Activated CD4-positive, alpha-beta T cell treated with anti-CD3 and anti-CD28 coated beads, Interleukin-2, Interleukin-6, amounts not matched to agents 100 ng/mL and 50 ng/mL, durations not matched to agents 16 hours and 8 hours (primary cell): ENCODE measurements at places on chromosomes 16 and 17.

GRCh38 chr16:6969594-6969993 lies 363.1 kb upstream of the RBFOX1 start:
- no peak for DNase-seq

DNA sequence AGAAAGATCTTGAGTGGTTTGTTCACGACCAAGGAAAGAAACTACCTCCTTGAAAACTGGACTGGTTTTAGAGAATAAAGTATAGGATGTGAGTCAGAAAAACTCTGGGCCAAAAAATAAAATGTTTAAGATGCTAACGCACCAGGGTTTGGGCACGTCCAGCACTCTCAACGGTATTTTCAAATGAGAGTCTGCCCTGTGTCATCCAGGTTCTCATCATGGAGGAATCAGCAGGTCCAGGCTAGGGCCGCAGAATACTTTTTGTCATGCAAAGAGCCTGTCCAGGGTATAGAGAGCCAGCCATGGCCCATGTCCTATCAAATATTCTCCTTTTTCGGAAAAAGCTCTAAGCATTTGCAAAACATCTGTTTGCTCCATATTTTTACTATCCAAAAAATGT lies 2.4 kb downstream of the NXN start:
- no peak for DNase-seq

DNA sequence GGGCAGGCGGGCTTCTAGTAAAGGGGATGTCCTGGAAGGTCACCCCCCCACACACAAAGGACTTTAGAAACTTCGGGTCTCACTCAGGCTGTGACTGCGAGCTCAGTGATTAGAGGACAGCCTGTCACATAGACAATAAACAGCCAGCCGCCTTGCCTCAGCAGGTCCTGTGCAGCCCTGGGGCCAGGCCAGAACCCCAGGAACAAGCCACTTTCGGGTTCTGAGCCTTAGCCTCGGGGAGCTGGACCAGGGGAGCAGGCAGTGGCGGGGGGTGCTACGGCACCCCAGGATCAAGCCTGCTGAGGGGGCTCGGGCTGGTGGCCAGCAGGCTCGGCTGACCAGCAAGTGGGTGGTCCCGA lies 1.1 kb downstream of the GAS7 start:
- no peak for DNase-seq

- no peak for DNase-seq
Measured at GRCh38 chr17:6927290-6928126, 68.3 kb upstream of the ALOX12 start.

GRCh38 chr16:54655121-54655590 lies 275.5 kb upstream of the IRX5 start:
- no peak for DNase-seq

DNA sequence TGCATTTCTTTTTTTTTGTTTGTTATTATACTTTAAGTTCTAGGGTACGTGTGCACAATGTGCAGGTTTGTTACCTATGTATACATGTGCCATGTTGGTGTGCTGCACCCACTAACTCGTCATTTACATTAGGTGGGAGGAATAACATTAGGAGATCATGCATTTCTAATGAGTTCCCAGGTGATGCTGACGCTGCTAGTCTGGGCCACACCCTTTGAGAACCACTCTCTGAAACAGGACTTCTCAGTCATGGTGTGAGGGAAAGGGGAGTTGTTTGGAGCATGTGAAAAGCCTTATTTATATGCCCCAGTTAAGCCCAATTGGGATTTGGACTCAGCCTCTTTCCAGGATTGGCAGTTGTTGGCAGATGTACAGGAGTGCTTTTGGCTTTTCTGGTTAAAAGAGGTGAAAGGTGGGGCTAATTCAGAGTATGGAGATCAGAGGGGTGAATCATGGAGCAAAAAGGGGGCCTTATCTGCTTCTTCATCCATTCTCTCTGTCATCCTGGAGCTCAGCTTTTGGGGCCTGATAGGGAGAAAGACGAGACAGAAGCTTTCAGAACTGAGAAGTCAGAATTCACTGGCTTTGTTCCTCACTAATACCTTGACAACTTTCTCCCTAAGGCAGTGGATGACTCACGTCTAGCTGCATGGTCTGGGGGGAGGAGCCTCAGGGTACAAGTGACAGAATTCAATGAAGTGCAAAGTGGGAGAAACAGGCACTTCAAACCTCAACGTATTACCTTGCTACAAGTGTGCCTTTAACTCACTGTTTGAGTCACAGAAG lies 180.0 kb upstream of the CACNG3 start:
- peak; percentile 72 for DNase-seq

- no peak for DNase-seq
Measured at GRCh38 chr16:86088816-86089215, 189.9 kb downstream of the IRF8 start.

GRCh38 chr16:3501783-3502400 lies 1.1 kb downstream of the CLUAP1 start:
- DNase-seq, result no peak

DNA sequence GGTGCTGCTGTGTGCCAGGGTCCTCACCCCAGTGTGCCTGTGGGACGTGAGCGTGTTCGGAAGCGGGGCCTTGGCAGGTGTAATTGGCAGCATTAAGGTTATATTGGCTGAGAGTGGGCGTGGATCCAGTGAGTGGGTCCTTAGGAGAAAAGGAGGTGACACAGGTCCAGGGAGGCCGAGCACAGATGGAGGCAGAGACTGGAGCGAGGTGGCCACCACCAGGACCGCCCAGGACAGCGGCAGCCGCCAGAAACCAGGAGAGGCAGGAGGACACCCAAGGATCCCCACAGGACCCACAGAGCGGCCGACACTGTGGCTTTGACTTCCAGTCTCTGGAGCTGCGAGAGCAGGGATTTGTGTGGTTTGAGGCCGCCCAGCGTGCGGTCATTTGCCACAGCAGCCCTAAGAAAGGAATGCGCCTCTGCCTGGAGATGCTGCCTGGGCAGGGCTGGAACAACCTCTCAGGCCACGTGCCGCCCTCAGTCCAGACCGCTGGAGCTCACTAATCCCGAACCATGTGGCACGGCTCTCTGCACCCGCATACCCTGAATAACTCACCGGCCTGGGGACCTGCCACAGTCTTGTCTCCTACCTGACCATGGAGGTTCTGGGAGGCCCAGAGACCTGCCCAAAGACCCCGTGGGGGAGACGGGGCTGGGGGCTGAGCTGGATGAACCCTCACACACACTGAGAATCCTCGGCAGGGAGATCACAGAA lies 45.4 kb downstream of the SOX8 start:
- no peak for DNase-seq

DNA sequence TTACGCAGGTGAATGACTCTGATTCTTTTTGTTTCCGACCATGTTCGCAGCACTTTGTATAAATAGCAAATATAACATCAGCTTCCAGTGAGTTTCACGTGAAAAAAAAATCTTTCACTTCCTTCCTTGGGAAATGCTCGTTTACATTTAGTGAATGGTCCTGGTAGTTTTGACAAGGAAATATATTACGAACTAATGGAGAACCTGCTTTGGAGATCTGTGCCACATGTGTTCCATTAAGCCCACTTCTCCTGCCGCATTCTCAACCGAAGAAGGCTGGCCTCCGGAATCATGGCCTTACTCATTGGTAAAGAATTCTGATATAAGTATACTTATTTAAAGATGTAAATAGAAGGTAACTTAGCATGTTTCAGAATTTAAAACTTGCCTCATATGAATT lies 3.6 kb downstream of the CRAMP1 start:
- no peak for DNase-seq

- no peak for DNase-seq
Measured at GRCh38 chr16:53995378-53995777, 291.2 kb downstream of the IRX3 start.

GRCh38 chr17:27241346-27241946 lies 52.5 kb upstream of the WSB1 start:
- DNase-seq, result peak; percentile 63

- no peak for DNase-seq
Measured at GRCh38 chr16:84851192-84852127, 31.7 kb downstream of the CRISPLD2 start.

DNA sequence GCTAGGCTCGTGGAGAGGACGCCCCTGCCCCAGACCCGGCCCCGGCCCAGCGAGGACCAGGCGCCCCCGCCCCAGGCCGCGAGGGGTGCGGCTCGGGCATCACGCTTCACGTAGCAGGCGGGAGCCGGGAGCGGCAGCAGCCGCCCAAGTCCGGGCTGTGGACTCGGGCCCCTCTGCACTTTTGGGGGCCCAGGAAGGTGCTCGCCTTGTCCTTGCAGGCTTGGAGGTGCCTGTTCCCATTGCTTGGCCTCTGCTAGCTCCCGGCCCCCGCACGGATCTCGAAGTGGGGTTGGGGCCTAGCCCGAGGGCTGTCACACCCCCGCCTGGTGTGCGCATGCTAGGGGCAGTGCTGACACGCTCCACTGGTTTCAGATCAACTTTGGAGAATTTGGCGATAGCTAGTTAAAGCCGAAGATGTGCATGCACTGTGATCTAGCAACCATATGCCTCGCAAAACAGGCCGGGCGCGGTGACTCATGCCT lies 55.7 kb downstream of the WSB1 start:
- DNase-seq, result no peak

DNA sequence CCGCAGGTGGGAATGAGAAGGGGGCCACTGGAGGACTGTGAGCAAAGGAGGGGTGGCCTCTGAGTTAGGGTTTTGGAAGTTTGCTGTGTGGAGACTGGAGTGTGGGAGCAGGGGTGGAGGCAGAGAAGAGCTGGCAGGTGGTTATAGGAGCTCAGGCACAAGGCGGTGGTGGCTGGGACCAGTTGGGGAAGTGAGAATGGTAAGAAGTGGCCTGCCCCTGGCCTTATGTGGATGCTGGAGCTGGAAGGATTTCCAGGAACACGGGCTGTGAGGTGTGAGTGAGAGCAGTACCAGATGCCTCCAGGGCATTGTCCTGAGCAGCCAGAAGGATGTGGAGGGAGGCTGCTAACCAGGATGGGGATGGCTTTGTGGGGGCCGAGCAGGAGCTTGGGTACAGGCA lies 277.2 kb downstream of the SNX29 start:
- DNase-seq, result no peak

- DNase-seq, result no peak
Measured at GRCh38 chr16:4593086-4593485, 21.6 kb downstream of the UBALD1 start.

GRCh38 chr16:11514283-11514682 lies 72.4 kb downstream of the LITAF start:
- no peak for DNase-seq

- no peak for DNase-seq
Measured at GRCh38 chr17:31248986-31249834, 47.8 kb downstream of the OMG start.

- no peak for DNase-seq
Measured at GRCh38 chr17:30926516-30926915, 4.8 kb downstream of the ADAP2 start.

- DNase-seq, result peak; percentile 85
Measured at GRCh38 chr17:47203984-47204721, 5.0 kb upstream of the MYL4 start.

GRCh38 chr17:34386343-34386696 lies 23.3 kb upstream of the CCL1 start:
- no peak for DNase-seq

DNA sequence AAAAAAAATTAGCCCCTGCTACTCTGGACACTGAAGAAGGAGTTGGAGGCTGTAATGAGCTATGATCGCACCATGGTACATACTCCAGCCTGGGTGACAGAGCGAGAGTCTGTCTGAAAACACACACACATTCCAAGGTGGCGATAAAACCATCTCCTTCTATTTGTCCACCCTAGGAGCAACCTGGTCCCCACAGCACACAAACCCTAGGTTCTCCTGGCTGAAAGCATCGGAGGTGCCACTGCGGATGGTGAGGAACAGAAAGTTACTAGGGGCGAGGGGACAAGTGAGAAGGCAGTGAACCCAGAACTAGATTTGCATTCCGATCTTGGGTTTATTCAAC lies 1.4 kb upstream of the ECI1 start:
- no peak for DNase-seq

GRCh38 chr16:18797746-18798145 lies 3.6 kb downstream of the ARL6IP1 start:
- DNase-seq, result no peak

DNA sequence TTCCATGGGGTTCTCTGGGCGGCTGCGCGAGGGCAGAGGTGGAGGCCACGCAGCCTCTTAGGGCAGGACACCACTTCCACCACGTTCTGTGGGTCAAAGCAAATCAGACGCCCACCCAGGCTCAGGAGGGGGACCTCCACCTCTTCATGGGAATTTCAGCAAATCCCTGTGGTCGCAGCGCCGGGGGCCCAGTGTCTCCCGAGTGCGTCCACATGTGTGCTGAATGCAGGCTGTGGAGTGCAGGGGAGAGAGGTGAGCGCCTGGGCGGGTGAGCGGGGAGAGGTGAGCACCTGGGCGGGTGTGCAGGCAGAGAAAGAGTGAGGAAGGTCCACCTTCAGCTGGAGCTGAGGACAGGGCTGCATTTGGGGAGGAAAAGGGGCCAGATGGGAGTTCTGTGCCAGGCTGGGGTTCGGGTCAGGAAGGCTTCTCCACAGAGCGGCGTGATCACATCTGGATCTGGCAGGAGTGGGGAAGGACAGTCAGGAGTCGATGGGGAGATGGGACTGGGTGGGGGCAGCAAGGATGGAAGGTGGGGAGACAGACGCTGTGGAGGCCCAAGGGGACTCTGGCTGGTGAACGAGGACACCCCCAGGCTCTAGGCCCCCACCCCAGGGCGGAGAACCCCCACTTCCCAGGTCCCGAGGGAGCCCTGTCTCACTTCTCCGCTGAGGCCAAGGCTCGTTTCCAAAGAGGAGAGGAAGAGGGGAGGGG lies 36.8 kb upstream of the CBFA2T3 start:
- no peak for DNase-seq

DNA sequence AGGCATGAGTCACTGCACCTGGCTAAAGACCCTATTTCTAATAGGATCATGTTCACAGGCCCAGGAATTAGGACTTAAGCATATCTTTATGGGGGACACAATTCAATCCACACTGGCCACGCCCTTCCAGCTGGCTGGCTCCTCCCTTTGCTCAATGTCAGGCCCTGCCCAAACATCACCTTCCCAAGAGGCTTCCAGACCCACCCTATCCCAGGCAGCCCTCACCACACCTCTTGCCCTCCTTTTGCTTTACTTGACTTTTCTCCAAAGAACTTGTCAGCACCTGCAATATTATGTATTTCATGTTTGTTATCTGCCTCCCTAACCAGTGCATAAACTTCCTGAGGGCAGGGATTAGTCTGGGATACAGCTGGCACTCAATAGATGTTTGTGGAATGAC lies 109.6 kb upstream of the CDH5 start:
- DNase-seq, result no peak

- DNase-seq, result no peak
Measured at GRCh38 chr17:1683459-1683858, 1.2 kb downstream of the PRPF8 start.
